GM12891 (cell line): ENCODE measurements at places on chromosomes 2 and 18.

DNA sequence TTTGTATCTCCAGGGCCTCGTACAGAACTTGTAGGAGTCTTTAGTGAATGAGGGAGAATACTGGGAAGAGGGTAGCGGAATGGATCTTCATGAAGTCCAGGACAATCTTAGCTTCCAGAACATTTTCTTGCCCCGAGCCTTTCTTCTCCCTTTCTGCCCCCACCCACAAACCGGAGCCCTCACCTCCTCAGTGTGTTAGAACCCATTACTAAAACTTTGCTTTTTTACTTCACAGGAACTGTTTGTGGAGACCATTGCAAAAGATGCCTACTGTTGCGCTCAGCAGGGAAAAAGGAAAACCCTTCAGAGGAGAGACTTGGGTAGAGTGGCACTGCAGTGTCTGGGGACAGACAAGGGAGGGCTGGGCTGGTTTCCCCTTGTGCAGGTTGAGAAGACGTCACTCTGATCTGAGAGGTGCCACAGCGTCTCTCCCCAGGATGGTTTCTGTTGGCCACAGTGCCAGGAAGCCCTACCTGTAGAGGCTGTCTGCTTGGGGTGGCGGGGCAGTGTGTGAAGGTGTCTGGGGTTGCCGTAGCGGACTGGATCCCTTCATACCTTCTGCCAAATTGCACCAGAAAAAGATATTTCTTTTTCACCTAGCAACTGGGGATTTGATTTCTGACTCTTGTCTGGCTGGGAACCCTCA lies 786 bp downstream of the POLE4 start:
- DNase-seq = no peak

- no peak for DNase-seq
These were observed 650.1 kb upstream of the VRK2 start for GRCh38 chr2:57396355-57397098.

GRCh38 chr2:234823196-234823876 lies 128.5 kb upstream of the SH3BP4 start:
- DNase-seq = no peak

DNA sequence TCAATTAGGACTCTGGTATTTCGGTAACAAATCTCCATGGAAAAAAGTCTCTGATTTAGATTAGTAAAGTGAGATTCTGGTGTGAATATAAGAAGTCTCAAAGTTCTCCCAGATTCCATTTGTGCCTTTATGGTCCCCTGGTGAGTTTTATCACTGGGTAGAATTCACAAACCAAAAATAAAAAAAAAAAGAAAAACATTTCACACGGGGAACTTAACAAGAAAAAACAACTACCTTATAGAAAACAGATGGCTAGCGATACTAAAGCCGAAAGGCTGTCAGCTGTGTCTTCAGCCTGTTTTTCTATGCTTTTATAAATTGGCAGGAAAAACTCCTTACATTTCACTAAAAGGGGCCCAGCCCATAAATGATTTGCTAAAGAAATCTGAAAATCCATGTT lies 50.6 kb downstream of the COL5A2 start:
- DNase-seq = no peak

DNA sequence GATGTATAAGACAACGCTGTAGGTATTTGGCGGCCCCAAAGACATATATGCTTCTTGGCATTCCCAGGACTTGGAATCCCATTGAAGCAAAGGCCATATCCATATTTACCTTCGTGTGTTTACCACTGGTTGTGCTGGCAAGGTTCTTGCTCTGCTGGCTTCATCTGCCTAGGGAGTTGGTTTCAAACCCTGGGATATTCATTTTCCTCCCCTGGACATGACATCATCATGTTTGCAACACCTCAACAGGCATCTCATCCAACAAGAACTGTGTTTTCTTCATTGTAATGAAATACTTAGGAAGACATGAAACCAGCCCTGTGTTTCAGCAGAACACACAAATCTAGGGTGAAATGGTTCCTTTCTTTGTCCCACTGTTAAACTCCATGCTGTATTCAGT lies 77.9 kb upstream of the PHLPP1 start:
- no peak for DNase-seq

DNA sequence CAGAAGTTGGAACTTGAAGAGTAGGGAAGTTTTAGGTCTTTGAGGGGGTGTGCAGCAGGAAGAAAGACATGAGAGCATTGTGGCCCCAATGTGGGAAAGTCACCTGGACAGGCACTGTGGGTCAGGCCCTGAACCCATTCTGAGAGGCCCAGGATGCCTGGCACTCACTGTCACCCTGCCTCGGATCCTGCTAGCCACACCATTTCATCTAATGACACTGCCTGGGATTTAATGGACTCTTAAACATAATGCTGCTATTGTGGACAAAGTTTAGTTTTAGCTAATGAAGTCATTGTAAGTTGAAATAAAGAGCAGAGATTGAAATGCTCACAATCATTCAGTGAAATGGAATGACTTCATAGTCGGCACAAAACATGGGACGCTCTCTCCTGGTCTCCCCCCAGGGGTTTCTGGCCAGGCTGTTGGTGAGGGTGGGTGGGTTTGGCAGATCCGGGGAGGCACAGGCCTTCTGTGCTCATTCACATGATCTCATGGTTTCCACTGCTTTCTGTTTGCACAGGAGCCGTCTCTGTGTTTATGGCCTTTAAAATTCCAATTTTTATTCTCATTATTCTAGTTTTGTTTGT lies 141.8 kb upstream of the KLHL29 start:
- DNase-seq = no peak

DNA sequence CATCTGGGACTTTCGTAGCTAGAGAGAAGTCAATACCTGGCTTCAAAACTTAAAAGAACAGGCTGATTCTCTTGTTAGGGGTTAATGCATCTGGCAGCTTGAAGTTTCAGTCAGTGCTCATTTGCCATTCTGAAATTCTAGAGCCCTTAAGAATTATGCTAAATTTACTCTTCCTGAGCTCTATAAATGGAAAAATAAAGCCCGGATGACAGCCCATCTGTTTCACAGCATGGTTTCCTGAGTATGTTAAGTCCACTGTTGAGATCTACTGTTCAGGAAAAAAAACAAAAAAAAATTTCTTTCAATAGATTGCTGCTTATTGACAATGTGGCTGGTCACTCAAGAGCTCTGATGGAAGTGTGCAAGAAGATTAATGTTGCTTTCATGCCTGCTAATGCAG lies 101.3 kb upstream of the RPE start:
- no peak for DNase-seq

GRCh38 chr2:46308629-46309028 lies 11.4 kb downstream of the EPAS1 start:
- no peak for DNase-seq

DNA sequence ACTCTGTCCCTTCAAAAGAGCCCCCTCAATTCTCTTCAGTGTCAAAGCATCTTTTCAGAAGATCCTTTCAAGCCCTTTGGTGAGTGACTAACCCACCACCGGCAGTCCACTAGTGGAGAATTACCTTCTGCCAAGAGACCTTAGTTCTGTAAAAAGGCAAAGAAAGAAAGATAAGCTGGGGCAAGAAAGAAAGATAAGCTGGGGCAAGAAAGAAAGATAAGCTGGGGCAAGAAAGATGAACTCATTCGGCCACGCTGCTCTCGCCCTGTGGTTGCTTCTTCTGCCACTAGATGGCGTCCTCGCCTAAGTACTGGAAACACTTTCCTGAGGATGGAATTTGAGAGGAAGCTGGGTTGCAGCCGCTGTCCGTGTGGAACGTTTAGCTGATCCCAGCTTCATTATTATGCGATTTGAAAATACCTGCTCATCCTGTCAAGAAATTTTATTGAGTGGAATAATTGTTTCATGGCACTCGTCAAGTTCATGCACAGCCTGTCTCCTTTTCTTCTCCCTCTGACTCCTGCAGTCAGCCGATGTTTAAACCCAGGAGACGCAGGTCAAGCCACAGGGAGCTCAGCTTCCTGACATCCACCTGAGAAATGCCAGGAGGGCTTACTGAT lies 17.3 kb upstream of the ANXA4 start:
- peak; percentile 35 for DNase-seq

DNA sequence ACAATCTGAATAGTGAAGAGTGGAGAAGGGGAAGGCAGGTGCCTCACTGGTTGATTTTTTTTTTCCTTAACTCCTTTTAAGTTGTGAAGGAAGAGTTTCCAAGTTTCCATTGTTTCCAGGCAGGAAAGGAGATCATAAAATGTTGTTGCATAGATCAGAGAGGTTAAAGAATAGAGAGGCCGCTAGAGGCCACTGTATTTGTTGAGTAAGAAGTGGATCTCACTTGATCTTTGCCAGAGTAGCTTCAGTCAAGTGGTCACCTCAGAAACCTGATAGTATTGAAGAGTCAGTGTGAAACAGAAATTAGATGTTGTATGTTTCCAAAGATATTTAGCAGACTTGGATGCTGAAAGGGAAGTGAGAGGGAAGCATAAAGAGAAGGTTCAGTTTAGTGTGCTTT lies 17.6 kb downstream of the CTNNA2 start:
- no peak for DNase-seq

- no peak for DNase-seq
These were observed 12.5 kb upstream of the GPR39 start for GRCh38 chr2:132404056-132404455.

- no peak for DNase-seq
These were observed 147.5 kb downstream of the PARD3B start for GRCh38 chr2:204692790-204693189.

DNA sequence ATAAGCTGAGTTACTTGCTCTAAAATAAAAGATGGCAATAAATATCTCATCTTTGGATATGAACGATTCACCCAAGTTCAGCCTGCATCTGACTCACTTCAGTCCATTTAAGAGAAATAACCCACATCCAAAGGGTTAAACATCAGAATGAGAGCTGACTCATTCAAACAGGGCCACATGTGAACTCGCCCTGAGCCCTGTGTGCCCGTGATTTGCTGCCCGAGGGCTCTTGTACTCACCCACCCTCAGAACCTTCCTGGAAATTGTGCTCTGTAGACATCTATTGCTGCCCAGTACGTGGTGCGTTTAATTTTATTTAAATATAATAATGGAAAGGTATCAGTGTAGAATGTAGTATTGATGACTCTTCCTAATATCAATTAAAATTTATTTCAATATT lies 66.9 kb upstream of the RBM44 start:
- no peak for DNase-seq

DNA sequence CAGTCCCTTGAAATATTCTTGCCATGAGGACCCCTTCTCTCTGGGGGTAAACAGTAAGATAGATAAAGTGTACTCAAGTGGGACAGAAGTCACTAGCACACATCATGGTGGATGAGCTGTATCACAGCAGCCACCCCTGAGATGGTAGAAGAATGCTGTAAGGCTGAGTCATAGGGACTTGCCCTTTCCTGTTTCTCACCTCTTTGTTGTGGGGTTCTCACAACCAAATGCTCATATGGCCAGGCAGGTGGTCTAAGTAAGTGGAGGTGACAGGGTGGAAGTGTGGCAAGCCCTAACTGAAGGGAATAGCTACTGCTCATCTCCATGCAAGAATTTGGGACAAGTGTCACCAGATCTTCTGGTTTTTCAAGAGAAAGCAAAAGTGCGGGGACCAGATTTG lies 202.7 kb upstream of the SLC14A2 start:
- DNase-seq = no peak

GRCh38 chr2:168536925-168537466 lies 80.9 kb downstream of the CERS6 start:
- DNase-seq = no peak

- DNase-seq = no peak
These were observed 6.8 kb downstream of the SMAD7 start for GRCh38 chr18:48943736-48944527.

GRCh38 chr2:127024769-127025358 lies 82.1 kb downstream of the BIN1 start:
- no peak for DNase-seq

- no peak for DNase-seq
These were observed 203.0 kb downstream of the PARD3B start for GRCh38 chr2:204748286-204748685.

GRCh38 chr2:65688141-65688886 lies 255.9 kb upstream of the SPRED2 start:
- no peak for DNase-seq

GRCh38 chr2:71548646-71549425 lies 95.5 kb downstream of the DYSF start:
- DNase-seq = peak; percentile 79

- DNase-seq = no peak
These were observed 282.7 kb upstream of the CDH2 start for GRCh38 chr18:28459587-28459986.

DNA sequence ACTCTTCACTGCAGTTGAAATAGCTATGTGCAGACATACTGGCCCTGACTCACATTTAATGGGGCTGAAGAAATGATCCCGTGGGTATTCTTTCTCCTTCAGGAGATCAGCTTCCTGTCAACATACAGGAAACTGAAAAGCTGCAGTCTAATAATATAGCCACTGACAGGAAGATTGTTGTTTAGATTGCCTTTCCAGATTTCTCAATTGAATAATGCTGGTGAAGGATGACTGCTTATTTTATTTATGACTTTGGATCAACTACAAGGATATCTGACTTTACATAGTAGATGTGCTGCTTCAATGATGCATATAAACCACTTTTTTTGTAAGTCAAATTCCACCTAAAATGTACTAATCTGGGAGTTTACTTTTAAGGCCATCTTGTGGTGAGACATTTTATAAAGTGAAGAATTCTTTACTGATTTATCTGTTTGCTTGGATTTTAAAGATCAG lies 93.4 kb upstream of the MAP4K3 start:
- DNase-seq = no peak

DNA sequence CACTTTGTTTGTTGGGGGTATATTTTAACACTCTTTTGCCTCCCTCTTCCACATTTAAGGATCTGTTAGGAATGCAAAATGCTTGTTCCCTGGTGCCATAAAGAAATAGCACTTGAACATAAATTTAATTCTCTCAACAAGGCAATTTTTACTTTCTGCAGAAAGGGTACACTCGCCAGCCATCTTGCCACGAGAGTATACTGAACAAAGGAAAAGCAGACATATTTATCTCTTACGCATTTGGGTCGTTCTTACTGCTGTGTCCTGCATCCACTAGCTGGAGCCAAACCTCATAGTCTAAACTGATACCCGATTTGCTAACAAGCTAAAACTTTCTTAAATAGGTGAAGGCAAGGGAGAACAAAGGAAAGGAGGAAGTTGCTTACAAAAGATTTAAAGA lies 129.5 kb downstream of the B3GNT2 start:
- no peak for DNase-seq

DNA sequence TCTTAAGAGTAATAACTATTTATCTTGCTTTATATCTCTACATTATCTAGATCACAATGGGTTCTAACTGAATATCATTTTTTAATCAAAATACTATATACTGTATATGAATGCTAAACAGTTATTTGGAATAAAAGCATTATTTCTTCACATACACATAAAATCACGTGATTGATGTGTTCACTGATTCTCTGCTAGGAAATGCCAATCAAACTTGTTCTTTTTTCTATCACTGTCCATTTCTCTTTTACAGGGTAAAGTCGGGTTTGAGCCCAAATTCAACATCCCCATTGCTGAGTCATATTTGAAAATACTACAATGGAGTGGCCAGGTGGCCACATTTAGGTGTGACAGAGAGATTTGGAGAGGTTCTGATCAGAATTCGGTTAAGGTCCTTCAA lies 1114.0 kb upstream of the PIK3C3 start:
- DNase-seq = no peak

GRCh38 chr2:145085612-145086011 lies 565.7 kb upstream of the ZEB2 start:
- DNase-seq = no peak
